ENCODE measurements at places on chromosomes 3 and 15.

- DNase-seq, result peak; percentile 94
Observed at GRCh38 chr3:184248454-184249411, at the start of gene ALG3. Gene ALG3, minus strand, starts transcription at chr3:184248962. Its CDS starts 22 bp downstream, at chr3:184248940.

DNA sequence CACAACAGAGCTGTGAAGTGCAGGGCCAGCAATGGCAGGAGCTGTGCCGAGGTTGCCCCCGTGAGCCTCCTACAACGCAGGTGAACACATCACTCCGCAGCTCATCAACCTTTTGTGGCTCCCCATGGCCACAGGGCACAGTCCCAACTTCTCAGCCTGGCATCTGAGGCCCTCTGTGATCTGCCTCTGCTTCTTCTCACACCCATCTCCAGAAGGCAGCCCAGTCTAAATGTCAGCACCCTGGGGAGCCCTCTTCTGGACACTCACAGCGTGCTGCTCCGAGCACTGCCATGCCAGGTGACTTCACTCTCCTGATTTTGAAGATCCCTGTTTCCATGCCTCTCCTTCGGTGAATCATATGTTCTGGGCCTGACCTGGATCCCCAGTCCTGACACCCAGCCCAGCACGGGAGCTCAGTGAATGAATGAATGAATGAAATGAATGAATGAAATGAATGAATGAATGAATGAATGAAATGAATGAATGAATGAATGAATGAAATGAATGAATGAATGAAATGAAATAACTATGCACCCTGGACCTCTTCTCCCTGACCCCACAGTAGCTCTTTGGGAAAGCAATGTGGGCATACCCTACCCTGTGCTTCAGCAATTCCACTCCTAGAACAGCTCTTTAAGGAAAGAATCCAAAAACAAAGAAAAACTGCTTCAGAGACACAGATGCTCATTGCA is 17.9 kb upstream of the SKIC8 start:
- no peak for DNase-seq

DNA sequence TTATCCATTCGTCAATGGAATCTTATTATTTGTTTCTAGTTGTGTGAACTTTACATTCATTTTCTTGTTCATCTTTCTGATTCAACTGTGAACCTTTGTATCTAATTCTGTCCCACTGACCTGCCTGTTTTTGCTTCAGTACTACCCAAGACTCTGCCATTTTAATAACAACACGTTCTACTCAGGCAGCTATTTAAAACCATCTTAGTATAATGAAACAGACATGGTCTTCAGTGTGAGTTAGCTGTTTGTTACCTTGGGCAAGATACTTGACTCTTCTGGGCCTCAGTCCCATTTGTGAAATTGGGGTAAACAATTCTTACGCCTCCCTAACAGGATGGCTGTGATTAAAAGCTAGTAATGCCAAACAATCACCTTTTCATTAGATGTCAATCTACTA is 1.6 kb downstream of the BTBD1 start:
- no peak for DNase-seq

DNA sequence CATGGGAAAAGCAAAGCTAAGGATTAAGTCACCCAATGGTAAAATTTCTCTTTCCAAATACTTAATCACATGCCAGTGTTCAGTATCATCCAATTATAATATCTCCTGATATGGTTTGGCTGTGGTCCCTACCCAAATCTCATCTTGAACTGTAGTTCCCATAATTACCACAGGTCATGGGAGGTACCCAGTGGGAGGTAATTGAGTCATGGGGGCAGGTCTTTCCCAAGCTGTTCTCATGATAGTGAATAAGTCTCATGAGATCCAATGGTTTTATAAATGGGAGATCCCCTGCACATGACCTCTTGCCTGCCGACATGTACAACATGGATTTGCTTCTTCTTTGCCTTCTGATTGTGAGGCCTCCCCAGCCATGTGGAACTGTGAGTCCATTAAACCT is 26.1 kb upstream of the NMB start:
- DNase-seq, result peak; percentile 22

GRCh38 chr3:166195808-166196207 is 358.6 kb upstream of the BCHE start:
- no peak for DNase-seq

DNA sequence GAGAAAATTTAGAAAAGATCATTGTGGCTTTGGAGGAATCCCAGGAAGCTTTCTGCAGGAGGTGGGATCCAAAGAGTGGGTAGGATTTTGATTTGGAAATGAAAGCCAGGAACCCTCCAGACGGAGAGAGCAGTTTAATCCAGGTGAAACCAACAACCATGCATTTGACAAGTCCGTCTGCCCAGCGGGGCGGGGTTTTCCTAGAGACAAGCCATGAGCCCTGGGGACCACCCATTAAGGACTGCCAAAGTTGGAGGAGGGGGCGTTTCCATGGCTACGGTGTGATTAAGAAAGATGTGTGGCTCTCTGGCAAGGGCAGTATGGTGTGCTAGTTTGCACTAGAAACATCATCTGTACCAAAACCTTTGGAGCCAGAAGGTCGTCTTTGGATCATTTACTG is 53.4 kb downstream of the SRGAP3 start:
- peak; percentile 23 for DNase-seq

DNA sequence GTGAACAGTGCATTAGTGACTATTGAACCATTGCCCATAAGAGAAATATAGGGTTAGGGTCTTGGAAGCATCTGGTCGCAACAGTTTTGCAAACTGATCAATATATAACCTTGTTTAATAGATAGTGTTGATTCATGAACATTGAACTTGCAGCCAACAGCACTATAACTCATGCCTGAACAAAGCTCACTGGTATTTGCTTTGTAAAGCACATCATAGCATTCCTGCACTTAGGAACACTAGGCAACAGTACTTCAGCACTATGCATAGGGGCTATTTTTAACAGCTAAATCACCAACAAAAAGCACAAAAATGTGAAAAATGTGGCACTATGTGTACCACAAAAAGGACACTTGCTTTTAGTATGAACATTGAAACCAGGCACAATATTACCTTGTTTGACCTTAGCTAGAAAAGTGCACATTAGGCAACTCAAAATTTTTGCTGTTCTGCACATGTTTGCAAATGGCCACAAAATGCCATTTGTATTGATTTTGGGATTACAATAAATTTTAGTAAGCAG is 68.0 kb downstream of the OXNAD1 start:
- DNase-seq, result peak; percentile 83

DNA sequence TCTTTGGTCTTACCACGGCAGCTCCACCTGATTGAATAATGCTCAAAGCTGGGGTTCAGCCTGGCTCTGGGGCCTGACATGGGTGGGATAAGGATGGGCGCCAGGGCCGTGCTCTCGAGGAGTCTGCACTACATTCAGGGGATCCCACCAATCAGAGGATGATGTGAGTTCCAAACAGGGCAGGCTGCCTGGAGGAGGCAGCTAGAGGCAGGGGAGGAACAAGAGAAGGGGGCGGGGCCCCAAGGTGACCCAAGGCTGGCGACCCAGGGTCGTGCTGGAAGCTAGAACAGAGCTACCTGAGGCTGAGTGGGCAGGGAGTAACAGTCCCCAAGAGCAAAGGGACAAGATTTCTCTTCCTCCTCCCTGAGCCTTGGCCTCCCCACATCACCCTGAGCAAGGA is 56.1 kb downstream of the PCSK6 start:
- no peak for DNase-seq

DNA sequence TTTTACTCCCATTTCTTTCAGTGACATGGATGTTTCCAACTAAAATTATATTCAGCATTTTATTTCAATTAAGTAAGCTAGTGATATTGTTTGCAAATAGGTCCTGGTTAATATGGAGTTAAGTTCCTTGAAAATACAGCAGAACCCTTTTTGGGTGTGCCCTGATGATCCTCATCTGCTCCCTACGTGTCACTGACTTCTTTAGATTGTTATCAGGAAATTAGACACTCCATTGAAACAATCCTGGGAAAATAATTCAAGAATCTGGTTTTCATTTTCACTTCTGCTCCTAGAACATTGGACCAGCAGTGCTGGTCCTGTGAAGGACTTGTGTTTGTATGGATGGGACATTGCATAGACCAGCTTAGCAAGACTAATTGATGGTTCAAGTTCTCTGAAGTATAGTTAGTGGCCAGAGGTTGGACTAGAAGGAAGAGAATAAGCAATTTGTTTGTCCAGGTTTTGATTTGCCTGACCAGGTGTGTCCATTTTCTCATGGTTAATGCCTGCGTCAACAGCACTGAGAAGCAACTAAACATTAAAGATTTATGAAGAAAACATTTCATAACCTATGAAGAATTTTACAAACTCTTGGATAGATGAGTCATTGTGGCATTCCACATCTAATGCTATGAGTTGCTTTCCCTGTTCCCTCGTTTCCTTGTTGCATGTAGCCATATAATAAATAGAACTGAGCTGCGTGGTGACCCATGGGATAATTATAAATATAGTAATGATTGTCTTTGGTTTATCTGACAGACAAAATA is 95.8 kb downstream of the ZPLD1 start:
- DNase-seq, result peak; percentile 18

GRCh38 chr3:45715945-45716344 is 26.7 kb downstream of the SACM1L start:
- no peak for DNase-seq

DNA sequence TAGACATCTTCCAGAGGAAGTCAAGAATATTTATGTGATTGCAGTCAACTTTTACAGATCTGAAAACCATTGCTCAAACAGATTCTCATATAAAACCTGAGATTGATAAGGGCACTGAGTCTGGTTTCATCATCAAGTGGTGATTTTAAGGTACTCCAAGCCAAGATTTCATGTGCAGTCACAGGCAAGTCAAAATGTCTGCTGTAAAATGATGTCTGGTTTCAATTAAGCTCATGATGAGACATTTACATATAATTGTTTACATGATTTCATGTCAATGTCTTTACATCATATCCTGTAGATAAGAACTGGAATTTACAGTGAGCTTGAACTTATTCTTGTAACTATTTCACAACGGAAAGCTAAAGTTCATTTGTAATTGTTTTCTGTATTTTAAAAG is 1215.5 kb downstream of the ROBO2 start:
- no peak for DNase-seq

DNA sequence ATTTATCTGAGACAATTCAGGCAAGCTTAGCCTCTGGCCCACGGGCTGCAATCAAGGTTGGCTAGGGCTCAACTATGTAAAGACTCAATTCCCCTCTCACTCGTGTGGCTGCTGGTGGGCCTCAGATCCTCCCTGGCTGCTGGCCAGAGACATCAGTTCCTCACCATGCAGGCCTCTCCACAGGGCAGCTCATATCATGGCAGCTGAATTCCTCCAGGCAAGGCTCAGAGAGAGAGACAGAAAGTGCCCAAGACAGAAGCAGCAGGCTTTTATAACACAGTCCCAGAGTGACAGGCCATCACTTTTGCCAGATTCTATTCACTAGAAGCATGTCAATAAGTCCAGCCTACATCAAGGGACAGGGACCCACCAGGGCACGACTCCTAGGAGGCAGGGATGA is 63.2 kb downstream of the XXYLT1 start:
- DNase-seq, result no peak

GRCh38 chr3:64440498-64440897 is 215.2 kb upstream of the PRICKLE2 start:
- DNase-seq, result peak; percentile 90

DNA sequence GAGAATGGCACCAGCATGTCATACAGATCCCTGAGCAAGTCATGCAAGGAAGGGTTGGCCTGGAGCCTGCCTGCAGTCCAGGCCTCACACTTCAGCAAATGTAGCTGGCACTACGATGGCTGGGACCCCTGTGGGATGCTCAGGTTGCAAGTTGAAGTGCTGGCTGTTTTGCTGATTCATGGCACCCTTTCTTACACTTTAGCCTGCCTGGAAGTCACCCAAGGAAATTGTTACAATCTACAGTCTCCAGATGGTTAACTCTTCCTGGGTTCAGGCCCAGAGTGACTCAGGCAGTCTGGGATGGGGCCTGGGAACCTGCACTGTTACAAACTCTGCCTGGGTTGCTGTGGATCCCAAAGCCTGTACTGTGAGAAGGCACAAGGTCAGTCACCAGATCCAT is 91.0 kb upstream of the SLC6A11 start:
- no peak for DNase-seq

- peak; percentile 50 for DNase-seq
Observed at GRCh38 chr3:150168698-150169097, 198.0 kb upstream of the PFN2 start.

DNA sequence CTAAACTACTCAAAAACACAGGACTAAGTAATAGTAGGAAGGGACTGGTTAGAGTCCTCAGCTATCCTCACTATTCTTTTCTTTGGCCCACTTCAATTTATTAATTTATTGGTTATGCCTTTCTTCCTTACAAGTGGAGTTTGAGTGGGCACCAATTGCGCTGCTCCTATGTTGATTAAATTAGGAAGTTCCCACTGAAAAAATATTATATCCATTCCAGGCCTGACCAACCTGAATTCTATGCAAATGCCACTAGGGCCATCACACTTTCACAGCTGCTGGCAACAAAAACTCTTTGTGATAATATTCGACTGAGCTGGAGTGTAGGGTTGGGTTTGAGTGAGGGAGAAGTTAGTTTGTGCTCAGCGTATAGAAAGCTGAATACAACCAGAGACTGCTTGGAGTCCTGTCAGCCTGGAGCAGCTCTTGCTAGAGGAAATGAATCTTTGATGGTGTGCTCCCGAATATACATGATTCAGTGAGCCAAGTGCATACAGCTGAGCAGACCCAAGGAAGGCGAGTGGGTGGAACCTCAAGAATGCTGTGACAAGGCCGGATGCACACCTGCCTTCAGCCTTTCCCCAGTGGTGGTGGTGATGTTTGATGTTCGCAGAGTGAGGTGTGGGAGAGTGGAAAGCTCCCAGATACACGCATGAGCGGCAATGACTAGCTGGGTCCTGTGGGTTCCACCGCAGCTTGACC is 1.5 kb downstream of the ARHGEF3 start:
- peak; percentile 42 for DNase-seq

DNA sequence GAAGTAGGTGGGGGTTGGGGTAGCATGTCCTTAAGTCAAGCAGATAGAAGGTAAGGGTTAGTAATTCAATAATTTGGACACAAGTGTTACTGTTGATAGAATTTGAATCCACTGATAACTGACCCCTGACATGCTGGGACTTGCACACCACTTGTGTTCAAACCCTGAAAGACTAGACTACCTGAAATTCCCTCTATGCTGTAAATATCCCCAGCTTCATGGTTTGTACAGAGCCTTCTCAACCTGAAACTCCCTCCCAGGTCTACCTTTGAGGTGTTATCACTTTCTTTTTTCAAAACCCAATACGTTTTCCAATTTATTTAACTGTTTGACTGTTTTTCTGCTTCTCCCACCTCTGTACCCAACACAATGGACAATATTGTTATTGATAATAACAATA is 459.6 kb downstream of the NLGN1 start:
- DNase-seq, result no peak

DNA sequence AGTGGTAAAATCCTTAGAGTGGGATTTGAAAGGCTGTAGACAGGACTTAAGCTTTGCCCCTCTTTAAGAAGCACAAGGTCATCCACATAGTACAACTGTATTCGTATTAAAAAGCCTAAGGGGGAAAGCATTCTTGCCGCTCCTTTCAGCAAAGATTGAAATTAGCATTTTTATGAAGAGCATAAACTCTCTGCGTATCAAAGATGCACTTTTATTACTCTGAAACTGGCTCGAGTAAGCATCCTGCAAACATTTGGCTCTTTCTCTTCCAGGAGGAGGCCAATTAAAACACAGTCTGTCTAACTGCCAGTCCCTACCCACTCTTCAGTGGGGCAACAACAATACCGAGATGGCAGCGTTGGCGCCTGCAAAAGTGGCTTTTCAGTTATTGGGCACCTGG is 192.5 kb upstream of the TPRG1 start:
- DNase-seq, result peak; percentile 11

GRCh38 chr3:87088993-87089841 is 98.3 kb upstream of the VGLL3 start:
- peak; percentile 83 for DNase-seq

GRCh38 chr3:105334138-105334882 is 32.4 kb upstream of the ALCAM start:
- DNase-seq, result peak; percentile 46

GRCh38 chr3:120071259-120071658 is 23.0 kb downstream of the GSK3B start:
- DNase-seq, result no peak
